ENCODE measurements at places on chromosomes 13 and 19.

DNA sequence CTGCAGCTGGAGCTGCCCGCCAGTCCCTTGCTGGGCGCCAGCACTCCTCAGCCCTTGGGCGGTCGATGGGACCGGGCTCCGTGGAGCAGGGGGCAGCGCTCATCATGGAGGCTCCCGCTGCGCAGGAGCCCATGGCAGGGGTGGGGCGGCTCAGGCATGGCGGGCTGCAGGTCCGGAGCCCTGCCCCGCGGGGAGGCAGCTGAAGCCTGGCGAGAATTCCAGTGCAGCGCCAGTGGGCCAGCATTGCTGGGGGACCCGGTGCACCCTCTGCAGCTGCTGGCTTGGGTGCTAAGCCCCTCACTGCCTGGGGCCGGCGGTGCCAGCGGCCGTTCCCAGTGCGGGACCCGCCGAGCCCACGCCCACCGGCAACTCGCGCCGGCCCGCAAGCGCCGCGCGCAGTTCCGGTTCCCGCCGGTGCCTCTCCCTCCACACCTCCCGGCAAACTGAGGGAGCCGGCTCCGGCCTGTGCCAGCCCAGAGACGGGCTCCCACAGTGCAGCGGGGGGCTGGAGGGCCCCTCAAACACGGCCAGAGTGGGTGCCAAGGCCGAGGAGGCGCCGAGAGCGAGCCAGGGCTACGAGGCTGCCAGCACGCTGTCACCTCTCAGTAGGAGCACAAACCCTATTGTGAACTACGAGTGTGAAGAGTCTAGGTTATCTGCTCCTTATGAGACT, 687.1 kb downstream of the PCDH17 start:
- DNase-seq: no peak

- DNase-seq: no peak
Observed at GRCh38 chr13:24381541-24382265, 72.3 kb downstream of the C1QTNF9 start.

GRCh38 chr13:99722931-99723330, 221.7 kb downstream of the TM9SF2 start:
- DNase-seq: no peak

DNA sequence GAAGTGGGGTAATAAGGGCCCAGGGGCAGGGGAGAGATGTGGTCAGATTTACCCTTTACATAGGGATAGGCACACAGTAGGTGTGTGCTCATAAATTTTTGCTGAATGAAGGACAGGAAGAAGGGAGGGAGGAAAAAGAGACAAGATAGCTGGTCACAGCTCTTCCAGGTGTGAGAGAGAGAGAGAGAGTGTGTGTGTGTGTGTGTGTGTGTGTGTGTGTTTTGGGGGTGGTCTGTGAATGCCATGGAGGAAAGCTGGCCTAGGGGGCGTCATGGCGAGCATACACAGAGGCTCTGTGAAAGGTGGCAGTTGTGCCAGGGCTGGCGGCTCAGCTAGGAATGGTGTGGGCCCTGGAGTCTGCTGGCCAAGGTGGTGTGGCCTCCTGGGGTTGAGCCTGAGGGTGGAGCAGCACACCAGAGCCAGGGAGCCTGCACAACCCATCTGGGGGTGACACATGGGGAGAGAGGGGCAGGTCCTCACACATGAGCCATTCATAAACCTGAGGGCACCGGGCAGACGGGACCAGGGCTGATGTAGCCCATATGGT, 6.0 kb upstream of the PRX start:
- DNase-seq: no peak
